AG04450 (cell line): ENCODE measurements at places on chromosomes 16 and 17.

DNA sequence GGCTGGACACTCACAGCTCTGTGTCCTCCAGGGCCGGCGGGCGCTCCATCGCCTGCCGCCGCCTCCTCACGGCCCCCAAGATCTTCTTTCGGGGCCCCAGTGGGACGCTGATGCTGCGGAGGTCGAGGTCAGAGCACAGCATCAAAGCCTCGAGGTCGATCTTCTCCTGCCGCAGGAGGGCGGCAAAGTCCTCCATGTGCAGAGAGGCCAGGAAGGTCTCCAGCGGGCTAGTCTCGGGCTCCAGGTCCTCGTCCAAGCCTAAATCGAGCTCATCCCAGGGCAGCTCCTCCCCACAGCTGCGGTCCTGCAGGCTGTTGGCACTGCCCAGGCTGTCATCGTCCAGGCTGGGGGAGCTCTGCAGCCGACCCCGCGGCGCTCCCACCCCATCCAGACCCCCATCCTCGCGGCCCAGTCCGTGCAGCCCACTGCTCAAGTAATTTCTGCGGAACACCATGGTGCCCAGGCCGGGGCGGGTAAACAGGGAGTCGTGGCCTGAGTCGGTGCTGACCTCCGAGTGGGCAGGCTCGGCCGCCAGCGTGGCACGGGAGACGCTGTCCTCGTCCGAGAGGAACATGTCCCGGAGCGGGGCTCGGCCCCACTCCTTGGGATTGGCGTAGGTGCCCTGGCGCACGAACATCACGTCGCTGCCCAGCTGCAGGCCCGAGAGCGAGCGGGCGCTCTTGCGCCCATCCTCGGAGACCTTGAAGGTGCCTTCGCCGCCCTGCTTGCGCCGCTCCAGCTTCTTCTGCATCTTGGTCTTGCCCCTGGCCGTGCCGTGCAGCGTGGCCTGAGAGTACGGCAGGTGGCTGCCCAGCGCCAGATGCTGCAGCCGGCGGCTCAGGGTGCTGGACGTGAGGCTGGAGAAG lies 3.4 kb downstream of the USH1G start:
- no peak for DNase-seq

DNA sequence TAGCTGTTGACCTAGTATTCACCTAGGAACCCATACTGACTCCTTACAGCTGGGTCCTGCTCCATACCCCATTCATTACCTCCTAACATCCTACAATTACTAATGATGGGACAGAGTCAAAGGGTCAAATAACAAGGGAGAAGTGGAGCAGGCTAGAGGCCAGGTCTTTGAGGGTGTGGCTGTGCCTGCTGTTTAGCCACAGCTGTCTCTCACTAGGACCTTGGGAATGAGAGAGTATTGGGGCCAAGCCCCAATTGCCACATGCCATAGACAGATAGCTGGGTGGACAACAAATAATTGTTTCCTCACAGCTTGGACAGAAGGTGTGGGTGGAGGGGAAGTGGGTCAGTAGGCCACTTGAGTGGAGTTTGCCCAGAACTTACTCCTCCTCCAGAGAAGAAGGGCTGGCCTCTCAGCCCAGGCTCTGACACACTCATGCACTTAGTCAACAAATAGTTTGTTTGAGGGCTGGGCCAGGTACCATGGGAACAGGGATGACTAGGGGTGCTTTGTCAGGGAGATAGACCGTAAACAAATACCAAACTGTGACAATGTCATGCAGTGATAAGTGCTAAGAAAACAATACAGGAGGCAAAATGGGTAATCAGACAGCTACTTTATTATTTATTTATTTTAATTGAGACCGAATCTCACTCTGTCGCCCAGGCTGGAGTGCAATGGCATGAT lies 10.2 kb upstream of the CENPT start:
- DNase-seq: peak; percentile 48

GRCh38 chr16:58882292-58882691 lies 148.2 kb upstream of the GOT2 start:
- no peak for DNase-seq

- DNase-seq: no peak
These were observed 29.9 kb downstream of the ABR start for GRCh38 chr17:1149869-1150268.
